ENCODE measurements at places on chromosomes 7 and 10.

DNA sequence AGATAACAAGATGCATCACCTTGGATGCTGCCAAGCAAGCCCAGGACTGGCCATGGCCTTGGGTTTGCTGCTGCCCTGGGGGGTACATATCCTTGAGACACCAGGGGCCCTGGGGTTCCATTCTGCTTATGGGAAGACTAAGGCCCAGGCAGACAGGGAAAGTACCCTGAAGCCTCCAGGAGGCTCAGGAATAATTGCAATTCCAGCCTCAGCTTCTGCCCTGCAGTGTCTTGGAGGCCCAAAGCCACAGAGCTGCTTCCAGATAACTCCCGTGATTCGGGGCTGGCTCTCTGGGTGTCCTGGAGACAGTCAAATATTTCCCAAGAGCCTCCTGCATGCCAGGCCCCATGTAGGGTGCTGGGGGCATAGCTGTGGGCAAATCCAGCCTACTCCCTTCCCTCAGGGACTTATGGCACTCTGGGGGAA, 22.6 kb downstream of the MYL10 start:
- no peak for DNase-seq

- DNase-seq, result no peak
These were observed 43.2 kb upstream of the SLC35B4 start for GRCh38 chr7:134359787-134360432.

DNA sequence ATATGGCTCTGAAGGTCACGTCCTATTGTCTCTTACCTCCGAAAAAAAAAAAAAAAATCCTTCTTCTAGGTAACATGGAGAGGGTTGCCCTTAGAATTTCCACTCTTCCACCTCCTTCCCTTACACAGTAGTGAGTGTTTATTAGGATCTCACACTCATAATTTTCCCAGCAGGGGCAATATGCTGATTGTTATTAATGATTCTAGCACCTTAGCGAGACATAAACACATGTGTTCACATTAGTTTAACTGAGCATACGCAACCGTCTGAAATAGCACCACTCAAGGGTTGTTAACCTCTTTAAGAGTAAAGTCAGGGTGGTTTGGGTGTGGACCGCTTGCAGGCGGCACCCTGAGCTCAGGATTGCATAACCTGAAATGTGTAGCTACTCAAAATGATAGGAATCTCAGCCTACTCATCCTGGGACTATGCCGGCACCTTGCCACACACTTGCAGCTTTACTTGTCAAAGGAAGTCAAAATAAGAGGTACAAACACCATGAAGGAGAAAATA, 52.2 kb downstream of the CPEB3 start:
- peak; percentile 27 for DNase-seq

DNA sequence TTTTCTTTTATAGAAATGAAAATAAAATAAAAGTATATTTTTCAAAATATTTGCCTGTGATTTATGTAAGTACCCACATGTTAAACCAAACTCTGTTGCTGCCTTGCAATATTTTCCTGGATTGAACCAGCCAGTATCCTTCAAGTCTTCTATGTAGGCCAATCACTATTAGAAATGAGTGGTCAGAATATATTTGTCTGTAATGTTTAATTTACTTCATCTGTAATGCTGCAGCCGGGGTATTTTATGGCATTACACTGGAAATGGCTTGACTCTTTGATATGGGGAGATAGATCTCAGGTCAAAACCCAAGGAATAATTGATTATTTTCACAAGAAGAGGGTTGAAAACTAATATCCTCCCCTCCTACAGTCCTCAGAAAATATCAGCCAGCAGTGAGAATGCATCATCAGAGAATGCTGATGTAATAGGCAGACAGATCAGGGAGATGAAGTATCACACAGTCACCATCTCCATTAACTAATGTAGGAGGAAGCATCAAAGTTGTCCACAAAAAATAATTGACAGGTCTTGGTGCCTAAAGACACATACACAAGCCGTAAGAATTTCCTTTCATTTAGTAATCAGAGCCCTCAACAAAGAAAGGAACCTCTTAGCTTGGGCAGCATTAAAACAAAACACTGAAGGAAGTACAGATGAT, 82.5 kb downstream of the VWDE start:
- DNase-seq, result no peak

- DNase-seq, result no peak
These were observed 17.9 kb downstream of the PDIA4 start for GRCh38 chr7:149010451-149010850.

- peak; percentile 17 for DNase-seq
These were observed 64.3 kb downstream of the EZH2 start for GRCh38 chr7:148819697-148820360.

- no peak for DNase-seq
These were observed 44.7 kb upstream of the ZMIZ2 start for GRCh38 chr7:44703921-44704320.

DNA sequence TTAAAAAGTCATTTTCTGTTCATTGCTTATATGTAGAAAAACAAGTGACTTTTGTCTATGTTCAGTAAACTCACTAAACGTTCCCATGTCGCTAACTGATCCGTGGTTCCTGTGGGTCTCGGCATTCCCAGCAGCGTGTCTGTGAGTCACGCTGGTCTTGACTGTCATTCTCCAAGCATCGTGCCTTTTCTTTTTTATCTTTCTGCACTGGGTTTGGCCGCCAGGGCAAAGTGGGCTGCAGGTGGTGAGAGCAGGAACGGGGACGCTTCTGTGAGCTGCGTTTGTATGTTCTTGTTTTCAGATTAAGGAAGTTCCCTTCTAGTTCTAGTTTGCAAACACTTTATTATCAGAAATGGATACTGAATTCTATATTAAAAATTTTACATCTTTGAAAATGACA, 6.8 kb upstream of the SCART1 start:
- no peak for DNase-seq

- DNase-seq, result peak; percentile 93
These were observed 99.5 kb downstream of the CAMK1D start for GRCh38 chr10:12448729-12449391.

- no peak for DNase-seq
These were observed 126.5 kb downstream of the FANK1 start for GRCh38 chr10:126022841-126023240.
